ENCODE measurements at places on chromosomes 12 and 14.

DNA sequence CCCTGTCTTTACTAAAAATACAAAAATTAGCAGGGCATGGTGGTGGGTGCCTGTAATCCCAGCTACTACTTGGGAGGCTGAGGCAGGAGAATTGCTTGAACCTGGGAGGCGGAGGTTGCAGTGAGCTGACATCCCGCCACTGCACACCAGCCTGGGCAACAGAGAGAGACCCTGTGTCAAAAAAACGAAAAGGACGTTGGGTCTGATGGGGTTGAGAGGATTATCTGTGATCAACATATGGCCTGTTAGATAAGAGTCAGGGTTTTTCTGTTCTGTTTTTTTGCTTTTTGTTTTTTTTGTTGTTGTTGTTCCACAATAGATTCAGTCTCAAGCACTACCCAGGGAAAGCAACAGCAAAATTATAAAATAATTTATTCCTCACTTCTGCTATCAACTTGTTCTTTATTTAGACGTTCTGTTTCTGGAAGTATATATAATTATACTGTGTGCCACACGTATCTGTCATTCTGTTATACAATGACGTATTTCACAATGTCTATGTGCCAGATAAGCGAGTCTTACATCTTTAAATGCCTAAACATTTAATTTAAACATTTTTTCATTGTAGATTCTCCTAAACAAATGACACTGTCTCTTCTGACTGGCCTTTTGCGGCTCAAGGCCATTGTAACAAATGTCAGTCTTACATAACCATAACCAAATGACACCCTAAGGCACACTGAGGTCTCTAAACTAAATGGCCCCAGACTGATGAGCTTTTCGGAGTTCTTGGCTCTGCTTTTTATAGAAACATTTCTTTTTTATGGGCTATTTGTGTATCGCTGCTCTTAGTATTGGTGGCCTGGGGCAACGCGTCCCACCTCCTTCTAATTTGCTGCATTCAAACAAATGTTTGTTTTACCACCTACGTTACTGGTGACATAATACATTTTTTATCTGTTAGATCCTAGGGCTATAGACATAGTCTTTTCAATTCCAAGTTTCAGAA lies 7.2 kb upstream of the P2RX4 start:
- no peak for DNase-seq

GRCh38 chr12:98908866-98909265 lies 263.8 kb downstream of the APAF1 start:
- DNase-seq = no peak

DNA sequence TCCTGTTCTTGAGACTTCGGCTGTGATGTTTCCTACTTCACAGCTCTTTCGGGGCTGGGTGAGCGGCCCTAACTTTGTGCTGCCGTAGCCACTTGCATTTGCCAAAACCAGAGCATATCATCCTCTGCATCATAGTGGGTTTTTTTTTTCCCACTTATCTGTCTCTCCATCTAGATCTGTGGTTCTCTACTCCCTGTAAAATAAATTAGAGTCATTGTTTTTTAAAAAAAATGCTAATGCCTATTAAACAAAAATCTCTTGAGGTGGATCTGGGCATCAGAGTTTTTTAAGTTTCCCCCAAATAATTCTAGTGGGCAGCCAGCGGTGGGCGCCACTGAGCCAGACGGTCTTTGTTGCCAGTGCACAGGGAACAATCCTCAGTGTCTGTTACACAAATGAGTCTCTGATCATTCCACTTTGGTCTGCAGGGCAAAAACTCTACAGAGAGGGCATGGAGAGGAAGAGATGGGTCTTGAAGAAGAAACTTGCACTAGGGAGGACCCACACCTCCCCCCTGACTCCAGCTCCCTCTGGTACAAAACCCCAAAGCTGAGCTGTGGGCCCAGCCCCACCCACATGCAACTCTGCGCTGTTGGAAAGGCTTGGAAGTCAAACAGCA lies 62.4 kb upstream of the BCL2L14 start:
- peak; percentile 42 for DNase-seq

DNA sequence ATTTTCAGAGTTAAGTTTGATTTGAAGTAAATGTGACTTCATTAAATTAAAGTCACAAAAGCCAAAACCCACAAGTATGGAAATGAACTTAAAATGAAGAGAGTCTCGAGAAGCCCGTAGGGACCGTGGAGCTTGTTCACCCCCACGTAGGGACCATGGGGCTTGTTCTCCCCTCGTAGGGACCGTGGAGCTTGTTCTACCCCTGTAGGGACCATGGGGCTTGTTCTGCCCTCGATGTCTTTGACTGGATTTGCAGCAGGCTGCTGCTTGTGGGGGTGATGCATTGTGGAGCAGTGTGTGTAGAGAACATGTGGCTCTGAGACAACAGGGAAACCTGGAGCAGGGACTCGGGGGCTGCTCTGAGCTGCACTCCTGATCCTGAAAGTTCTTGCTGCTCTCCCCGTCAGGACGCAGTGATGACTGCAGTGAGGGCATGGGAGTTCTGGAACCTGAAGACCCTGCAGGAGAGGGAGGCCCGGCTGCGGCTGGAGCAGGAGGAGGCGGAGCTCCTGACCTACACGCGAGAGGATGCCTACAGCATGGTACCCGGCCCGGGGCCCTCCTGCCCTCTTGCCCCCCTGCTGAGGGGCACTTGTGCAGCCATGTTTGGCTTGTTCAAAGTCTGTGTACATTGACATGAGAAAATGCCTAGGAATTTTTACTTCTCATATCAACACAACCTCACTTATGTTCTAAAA lies 94.2 kb downstream of the EP400 start:
- no peak for DNase-seq

DNA sequence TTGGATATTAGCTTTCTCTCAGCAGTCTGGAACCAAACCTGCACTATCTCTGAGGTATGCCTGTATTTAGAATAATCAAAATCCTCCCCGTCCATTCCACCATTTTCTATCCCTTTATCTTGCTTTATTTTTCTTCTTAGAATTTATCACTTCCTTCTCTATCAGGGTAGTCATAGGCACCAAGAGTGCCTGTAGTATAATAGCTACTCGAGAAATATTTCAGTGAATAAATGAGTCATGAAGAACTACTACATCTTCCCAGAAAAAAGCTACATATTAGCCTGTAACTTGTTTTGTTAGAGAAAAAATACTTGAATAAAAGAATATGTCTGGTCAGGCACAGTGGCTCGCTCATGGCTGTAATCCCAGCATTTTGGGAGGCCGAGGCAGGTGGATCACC lies 4.3 kb downstream of the SLC2A14 start:
- no peak for DNase-seq

DNA sequence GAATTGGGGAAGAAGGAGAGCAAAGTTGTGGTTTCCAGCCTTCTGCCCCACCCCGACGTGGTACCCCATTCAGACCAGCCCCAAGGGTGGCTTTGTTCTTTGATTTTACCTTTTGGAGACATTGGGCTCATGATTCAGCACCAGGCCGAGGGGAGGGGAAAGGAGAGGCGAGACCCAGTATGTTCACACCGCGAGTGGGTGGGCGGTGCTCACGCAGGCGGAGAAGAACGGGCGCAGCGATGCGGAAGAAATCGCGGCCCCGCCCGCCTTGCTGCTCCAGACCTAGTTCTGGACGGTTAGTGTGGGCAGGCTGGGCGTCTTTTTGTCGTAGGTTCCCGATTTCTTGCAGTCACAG lies 963 bp downstream of the ATL1 start:
- DNase-seq = peak; percentile 94

DNA sequence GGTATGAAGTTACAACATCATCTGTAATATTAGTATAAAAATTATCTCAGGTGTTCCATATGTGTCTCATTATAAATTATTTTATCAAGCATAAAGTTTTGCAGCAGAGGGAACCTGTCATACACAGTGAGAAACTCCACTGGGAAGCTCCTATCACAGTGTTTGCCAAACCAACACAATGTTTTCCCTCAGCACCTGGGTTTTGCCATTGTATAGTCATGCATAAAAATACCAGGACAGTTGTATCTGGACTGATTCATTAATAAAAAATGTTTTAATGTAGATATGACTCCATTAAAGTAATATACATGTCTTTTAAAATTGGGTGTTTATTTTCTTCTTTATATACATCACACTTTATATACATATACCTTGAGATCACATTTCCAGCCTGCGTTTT lies 56.6 kb downstream of the METTL25 start:
- DNase-seq = no peak

DNA sequence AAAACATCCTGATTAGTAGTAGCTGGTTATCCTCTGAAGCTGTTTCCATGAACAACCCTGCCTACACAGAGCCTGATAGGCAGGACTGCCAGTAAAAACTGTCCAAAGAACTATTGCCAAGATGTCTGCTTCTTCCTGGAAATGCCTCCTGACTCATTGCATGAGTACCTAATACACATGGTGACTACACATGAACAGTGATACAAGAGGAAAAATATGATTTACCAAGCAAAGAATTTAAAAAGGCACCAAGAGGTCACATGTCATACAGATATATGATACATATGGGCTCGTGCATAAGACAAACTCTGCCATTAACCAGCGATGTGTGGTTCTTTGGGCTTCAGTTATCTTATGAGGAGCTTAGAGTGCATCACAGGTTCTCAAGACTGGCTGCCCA lies 552.3 kb downstream of the SLC16A7 start:
- DNase-seq = no peak

DNA sequence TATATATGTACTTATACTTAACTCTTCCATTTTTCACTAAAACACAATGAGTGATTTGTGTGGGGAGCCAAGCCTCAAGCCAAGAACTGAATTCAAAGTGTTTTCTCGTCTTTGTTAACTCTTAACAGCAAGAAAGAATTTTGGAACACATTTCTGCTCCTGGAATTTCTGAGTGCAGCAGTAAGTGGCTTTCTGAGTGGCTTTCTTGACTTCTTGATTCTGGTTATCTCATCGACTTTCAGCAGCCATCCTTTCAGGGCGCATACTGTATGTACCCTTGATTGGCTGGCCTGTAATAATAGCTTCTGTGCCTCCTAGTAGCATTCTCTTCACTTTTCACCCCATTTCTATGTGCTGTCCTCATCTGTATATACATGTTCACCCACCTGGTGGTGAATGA lies 157.4 kb downstream of the FBXL14 start:
- DNase-seq = no peak

DNA sequence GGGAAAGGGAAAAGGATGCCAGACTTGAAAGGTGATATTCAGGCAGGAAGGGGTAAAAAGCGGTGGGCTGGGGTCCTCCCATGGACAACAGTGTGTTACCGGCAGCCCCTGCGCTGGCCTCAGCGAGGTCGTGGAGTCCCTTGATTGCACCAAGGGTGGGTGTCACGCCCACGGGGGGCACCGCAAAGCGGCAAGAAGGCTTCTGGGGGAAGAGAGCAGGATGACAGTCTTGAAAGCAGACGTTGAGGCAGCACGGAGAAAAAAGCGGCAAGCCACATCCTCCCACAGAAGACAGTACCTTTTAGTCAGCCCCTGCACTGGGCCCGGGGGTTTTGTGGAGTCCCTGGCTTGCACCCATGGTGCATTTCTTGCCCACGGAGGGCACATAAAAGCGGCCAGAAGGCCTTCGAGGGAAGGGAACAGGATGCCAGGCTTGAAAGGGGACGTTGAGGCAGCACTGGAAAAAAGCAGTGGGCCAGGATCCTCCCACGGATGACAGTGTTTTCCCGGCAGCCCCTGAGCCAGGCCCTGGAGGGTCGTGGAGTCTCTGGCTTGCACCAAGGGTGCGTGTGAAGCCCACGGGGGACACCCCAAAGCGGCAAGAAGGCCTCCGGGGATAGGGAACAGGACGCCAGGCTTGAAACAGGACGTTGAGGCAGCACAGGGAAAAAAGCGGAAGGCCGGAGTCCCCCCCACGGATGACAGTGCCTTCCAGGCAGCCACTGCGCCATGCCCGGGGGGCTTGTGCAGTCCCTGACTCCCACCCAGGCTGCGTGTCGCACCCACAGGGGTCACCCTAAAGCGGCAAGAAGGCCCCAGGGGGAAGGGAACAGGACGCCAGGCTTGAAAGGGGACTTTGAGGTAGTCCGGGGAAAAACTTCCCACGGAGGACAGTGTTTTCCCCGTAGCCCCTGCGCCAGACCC lies 162.2 kb upstream of the ALG10B start:
- no peak for DNase-seq

- no peak for DNase-seq
Observed at GRCh38 chr12:93514853-93515252, 47.5 kb downstream of the MRPL42 start.

- peak; percentile 50 for DNase-seq
Observed at GRCh38 chr14:54768501-54769129, 134.0 kb downstream of the GCH1 start.

GRCh38 chr12:62933602-62934238 lies 1.2 kb downstream of the PPM1H start:
- peak; percentile 45 for DNase-seq

DNA sequence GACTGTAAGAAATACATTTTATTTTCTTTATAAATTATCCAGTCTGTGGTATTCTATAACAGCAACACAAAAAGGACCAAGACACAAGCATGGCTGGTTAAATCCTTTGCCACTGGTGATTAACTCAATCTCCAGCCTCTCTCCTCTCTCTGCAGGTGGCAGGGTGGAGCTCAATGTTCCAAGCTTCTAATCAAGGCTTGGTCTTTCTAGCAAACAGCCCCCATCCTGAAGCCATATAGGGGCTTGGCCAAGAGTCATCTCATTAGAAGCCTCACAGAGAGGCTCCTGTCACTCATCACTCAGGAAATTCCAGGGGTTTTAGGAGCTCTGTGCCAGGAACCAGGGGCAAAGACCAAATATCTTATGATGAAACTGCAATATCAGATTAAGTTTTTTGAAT lies 12.0 kb downstream of the C12orf75 start:
- DNase-seq = no peak

DNA sequence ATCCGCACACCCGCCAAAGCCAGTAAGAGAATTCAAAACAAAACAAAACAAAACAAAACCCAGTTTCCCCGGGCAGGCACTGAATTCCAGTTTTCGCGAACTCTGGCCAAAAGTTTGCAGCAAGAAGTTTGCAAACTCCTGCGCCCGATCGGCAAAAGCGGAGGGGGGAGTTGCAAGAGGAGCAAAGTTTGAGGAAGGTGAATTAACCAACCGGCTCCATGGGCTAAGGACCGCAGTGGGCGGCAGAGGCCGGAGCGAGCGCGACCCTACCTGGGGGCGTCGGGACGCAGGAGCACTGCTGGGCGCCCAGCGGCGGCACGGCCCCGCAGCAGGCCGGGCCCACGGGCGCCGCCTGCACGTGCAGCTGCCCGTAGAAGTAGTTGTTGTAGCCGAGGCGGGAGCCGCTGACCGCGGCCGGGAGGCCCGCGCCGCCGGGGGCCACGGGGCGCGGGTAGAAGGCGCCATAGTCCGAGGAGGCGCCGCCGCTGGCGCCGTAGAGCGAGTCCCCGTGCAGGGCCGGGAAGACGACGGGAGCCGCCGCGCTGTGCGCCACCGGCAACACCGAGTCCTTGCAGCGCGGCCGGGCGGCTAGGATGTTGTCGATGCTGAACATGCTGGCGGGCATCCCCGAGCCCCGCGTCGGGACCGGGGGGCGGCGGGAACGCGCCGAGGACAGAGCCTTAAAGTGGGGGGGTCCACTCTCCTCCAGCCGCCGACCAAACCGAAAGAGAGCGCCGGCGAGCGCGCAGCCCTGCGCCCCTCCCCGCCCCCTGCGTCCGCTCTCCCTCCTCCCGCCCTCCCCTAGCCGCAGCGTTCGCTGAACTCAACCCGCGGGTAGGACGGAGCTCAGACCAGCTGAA lies at the start of gene GSC:
Gene GSC (minus strand): TSS at position 723 of the 860 bp plus-strand sequence. CDS start 98 bp downstream, at position 625.
- no peak for DNase-seq

DNA sequence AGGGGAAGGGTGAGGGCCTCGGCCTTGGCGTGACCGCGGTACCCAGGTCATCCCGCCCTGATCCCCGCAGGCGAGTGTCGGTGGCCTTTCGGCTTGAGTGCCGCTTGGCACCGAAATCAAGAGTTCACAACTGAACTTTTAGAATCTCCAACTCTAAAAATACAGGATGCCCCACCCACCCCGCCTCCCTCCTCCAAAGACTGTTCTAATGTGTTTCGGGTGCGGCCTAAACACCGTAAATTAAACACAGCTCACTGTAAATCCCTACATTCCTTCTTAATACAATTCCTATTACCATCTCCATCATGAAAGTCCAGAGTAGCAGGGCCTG lies 11.4 kb downstream of the SCNN1A start:
- DNase-seq = no peak

Measured in suppressor macrophage treated with lipopolysaccharide for 1 hour (primary cell).